Activated T-cell treated with anti-CD3 and anti-CD28 coated beads, Interleukin-2, amount 50 U/mL, for 48 hours (primary cell): ENCODE measurements at places on chromosomes 2 and 18.

DNA sequence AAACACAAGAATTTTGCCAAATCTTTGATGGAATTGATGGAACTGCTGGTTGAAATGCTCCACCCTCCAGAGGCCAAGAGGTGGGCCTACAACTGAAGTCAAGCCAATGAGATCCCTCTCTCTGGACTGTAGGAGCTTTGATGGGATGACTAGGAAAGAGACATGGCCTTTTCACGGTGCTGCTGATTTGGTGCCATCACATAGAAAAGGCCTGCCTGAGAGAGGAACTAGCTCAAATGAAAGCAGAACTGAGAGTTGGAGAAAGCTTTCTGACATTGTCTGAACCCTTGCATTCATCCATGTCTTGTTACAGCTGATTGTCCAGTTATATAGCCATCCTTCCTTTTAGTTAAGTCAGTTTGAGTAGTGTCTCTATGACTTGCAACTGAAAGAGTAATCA, 283.8 kb upstream of the LYPD1 start:
- no peak for DNase-seq

GRCh38 chr18:7608174-7608550, 41.0 kb downstream of the PTPRM start:
- DNase-seq: no peak

DNA sequence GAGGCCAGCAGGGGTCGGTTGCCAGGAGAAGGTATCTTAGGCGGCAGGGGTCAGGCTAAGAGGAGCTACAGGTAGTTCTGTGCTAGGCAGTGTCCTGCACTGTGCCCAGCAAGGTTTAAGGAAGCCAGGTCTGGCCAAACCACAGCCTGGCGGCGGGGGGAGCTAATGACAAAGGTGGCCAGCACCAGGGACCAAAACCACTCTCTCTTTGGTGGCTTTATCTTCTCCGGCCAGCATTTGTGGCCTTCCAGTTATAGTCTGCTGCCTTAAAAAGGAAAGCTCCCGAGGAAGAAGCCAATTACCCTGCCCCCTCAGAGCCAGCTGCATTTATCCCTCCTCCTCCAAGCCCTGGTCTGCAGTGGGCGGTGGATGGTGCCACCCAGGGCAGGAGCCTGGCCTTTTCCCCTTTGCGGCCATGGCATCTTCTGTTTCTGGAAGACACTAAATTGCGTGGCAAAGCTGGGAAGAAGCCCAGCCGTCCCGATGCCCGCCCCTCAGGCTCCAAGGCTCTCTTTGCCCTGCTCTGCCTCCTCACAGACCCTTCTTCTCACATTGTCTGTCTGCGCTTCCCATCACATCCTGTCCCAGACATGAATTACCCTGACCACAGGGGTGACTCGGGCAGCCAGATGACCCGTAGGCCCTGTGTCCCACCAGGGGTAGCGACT, 94.6 kb downstream of the EN1 start:
- DNase-seq: no peak

DNA sequence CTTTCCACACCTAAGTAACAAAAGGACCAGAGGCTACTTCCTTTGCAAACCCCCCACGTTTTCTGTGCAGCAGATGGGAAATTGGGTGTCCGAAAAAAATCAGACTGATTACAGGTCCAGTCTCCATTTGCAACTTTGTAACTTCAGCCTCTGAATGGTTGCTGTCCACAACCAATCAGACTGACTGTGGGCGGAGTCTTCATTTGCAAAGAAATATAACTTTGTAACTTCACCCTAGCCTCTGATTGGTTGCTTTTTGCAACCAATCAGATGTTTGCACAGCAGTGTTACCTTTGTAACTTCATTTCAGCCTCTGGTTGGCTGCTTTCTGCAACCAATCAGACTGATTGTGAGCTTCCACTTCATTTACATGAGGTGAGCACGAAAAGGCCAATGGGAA, 27.8 kb upstream of the CACNB4 start:
- DNase-seq: no peak

DNA sequence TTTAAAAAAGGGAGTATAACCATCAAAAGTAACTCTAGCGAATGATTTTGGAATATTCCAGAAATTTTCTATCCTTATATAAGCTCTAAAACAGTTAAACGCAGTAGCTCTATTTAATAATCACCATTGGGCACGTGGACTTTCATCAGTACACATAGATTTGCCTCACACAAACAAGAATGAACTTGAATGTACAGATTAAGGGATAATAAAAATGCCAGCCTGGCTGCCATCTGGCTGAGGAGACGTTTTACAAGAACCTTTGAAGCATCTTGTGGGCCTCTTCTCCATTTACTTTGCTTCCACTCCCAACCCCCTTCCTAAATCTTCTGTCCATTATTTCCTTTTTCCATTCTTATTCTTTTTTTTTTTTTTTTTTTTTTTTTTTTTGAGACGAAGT, 47.2 kb downstream of the AGAP1 start:
- no peak for DNase-seq

DNA sequence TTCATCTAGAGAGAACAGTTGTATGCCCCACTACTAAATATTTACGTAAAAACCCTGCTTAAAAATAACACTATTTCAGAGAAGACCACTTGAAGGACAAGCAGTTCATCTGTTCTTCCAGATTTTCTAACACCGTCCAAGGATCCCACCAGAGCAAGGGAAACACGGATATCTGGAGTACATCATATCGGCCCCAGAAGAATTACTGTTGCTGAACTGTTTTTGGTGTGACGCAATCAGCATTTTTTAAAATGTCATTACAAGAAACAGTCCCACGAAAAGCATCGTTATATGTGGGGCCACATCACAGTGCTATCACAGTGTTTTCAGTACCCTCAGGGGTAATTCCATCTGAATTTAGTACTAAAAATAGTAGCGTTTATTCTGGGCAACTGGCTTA, 134.5 kb upstream of the PKDCC start:
- no peak for DNase-seq

DNA sequence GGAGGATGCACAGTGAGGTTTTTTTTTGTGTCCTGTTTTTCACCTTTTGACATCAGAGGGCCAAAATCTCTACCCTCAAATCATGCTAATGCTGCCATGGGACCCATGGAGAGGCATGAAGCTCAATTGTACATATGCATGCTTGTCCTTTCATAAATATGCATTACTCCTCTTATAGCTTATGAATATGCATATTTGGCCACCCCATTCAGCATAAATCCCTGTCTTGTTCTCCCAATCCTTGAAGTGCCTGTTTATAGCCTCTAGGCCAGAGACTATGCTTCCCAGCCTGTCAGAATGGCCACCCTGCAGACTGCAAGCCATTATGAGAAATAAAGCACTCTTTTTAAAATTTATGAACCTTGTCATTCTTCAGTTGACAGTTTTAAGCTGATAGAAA, 696.4 kb upstream of the ZNF804A start:
- no peak for DNase-seq

GRCh38 chr2:208195531-208195930, 5.7 kb upstream of the C2orf80 start:
- DNase-seq: no peak
